Activated CD4-positive, alpha-beta T cell treated with anti-CD3 and anti-CD28 coated beads for 48 hours (primary cell): ENCODE measurements at places on chromosomes 11 and 22.

DNA sequence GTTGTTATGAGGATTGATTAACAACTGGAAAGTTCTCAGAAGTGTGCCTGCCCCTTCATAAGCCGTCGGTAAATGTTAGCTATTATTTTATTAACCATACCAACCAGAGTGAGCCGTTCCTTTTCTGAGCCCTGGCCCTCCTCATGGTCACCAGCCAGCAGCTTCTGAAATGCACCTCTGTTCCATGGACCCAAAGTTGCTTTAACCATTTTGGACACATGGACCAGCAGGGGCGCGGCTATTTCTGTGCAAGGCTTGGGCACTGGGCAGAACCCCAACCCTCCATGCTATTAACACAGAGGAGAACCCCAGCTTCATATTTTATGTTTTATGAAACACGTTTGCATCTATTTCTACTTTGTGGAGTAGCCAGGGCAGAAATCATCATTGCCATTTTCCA, 18.6 kb upstream of the SCGB1A1 start:
- DNase-seq, result no peak

GRCh38 chr22:27251563-27251962, 550.0 kb downstream of the MN1 start:
- no peak for DNase-seq

DNA sequence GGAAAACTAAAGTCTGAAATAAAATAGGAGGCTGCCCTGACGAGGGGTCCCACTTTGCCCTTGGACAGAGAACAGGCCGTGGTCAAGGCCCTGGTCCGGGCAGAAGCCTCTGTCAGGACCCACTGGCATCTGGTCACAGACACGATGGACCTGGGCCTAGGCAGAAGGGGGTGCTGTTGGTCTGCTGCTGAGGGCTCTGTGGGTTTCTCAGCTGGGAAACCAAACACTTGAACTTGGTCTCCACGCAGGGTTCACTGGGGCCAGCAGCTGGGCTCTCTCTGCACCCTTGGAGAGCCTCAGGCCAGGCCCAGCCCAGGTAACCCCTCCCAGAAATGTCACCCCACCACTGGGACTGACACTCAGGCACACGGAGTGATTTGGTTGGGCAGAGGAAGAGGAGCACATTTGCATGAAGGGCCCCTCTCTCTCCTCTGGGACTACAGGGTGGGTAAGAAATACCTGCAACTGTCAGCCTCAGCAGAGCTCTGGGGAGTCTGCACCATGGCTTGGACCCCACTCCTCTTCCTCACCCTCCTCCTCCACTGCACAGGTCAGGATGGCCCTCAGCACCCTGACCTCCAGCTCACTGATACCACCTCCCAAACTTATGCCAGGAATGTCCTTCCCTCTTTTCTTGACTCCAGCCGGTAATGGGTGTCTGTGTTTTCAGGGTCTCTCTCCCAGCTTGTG, 48.1 kb upstream of the TOP3B start:
- no peak for DNase-seq

DNA sequence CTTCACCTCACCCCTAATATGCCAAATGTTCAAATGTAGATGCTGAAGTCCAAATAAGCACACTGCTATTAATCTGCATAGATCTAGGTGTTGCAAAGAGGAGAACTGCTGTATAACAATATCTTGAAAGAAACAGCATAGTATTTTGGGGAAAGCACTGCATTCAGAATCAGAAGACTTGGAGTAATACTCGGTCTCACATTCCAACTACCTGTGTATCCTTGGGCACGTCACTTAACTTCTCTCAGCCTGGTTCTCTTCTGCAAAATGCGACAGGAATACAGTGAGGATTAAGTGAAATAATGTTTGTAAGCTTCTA, 332 bp upstream of the HMGXB4 start:
- DNase-seq, result no peak

- DNase-seq, result no peak
Measured at GRCh38 chr11:131979364-131979763, 608.9 kb downstream of the NTM start.

- DNase-seq, result peak; percentile 16
Measured at GRCh38 chr11:133064152-133064877, 468.0 kb downstream of the OPCML start.

- DNase-seq, result no peak
Measured at GRCh38 chr22:39364714-39365491, 15.1 kb downstream of the SYNGR1 start.

- DNase-seq, result no peak
Measured at GRCh38 chr11:2835296-2835695, 50.3 kb downstream of the CDKN1C start.

- no peak for DNase-seq
Measured at GRCh38 chr11:2577991-2578928, 121.5 kb downstream of the KCNQ1OT1 start.

GRCh38 chr11:120590472-120590871, 78.9 kb downstream of the GRIK4 start:
- no peak for DNase-seq

GRCh38 chr22:23397008-23397612, 183.0 kb downstream of the IGLL1 start:
- no peak for DNase-seq

- DNase-seq, result no peak
Measured at GRCh38 chr22:35634015-35634414, 14.2 kb upstream of the APOL6 start.

GRCh38 chr11:69159150-69159852, 3.6 kb downstream of the SMIM38 start:
- DNase-seq, result no peak

DNA sequence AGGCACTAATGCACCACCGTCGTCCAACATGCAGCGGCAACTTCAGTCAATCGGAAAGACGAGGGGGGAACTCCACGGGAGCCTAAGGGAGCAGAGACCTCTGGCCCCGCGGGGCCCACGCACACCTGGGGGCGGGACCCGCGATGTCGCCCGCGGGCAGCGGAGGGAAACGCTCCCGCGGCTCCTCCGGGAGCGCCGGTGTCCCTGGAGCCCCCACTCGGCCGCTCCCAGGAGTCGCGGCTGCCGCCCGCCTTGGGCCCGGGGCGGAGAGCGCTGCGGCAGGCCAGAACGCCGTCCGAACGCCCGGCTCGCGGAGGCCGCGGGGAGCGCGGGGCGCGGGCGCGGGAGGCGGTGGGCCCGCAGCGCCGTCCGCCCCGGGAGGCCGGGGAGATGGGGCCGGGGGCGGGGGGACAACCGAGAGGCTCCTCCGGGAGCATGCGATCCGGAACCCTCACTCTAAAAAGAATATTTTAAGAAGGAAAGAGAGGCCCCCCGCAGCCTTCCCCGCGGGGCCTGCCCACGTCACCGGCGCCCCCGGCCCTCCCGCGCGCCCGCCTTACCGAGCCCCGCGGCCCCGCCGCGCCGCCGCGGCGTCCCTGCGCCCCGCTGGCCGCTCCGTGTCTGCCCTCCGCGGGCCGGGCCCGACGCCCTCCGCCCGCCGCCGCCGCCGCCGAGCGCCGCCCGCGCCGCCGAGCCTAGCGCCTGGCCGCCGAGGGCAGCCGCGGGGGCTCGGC, 86.6 kb upstream of the ARHGAP32 start:
- peak; percentile 13 for DNase-seq

DNA sequence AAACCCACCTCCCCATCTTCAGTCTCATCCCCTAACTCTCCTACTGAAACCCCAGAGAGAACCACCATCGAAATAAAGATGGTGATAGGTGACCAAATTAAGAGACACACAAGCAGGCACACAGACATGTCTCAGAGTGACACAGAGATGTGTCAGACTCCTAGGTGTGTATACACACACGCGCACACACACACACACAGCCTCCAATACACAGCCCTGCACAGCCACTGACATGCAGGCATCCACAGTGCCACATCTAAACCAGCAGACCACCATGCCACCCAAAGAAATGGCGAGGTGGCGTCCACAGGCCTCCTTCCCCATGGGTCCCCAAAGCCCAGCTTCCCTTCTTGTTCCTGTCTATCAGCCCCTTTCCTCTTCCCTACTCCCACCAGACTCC, 27.4 kb downstream of the NRXN2 start:
- no peak for DNase-seq

GRCh38 chr11:112889446-112889845, 71.8 kb upstream of the NCAM1 start:
- DNase-seq, result no peak

DNA sequence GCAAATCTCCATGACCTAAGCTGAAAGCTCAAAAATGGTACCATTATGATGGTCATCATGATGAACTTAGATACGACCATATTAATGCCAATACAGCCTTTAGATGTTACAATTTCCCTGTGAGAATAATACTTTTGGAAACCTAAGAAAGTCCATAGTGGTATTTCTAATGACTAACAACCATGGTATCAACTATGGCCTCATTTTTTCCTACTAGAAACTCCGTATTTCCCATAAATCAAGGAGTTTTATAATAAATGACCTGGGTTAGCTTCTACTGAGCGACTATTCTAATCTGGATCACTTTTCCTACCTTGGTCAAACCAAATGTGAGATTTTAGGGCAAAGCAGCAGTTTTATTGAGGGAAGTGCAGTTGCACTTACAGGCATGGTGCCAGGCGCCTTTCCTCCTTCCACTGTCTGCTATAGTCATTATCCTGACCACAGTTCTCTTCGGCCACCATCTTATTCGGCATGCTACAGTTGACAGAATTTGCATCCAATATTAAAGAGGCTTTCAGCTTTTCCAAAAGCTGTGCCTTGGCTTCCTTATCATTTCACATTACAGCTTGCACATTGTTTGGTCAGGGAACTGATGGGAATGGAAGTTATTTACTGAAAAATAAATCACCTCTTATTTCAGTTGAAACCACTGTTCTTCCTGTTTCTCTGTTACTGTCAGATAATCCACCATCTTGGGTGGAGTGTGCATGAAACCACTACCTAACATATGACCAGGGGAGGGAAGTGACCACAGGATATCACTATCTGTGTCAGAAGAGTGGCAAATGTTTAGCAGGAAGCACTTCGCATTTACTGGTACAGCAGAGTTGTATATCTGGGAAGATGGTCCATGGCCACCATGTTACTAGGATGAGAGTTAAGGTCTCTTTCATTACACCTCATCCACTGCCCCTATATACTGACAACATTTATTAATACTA, 74.5 kb upstream of the PICALM start:
- DNase-seq, result no peak

DNA sequence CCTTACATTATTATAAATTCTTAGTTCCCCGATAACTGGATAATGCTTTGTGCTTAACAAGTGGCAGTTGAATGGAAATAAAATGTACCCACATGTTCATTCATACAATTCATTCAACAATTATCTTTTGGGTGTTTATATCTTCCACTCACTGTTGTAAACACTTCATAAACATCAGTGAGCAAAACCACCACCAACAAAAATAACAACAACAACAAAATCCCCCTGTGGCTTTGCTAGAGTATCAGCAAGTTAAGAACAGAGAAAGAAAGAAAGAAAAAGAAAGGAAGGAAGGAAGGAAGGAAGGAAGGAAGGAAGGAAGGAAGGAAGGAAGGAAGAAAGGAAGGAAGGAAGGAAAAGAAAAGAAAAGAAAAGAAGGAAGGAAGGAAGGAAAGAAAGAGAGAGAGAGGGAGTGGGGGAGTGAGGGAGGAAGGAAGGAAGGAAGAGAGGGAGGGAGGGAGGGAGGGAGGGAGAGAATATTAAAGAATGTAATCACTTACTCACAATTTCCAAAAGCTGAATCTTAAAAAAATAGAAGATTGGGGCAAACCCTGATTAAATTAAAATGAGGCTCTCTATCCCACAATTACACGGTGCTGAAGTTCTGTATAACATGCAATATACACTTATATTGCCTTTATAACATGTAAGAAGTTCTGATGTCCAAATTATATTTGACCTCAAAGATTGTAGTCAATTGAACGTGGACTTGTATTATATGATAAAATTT, 2238.8 kb downstream of the LRRC4C start:
- no peak for DNase-seq

DNA sequence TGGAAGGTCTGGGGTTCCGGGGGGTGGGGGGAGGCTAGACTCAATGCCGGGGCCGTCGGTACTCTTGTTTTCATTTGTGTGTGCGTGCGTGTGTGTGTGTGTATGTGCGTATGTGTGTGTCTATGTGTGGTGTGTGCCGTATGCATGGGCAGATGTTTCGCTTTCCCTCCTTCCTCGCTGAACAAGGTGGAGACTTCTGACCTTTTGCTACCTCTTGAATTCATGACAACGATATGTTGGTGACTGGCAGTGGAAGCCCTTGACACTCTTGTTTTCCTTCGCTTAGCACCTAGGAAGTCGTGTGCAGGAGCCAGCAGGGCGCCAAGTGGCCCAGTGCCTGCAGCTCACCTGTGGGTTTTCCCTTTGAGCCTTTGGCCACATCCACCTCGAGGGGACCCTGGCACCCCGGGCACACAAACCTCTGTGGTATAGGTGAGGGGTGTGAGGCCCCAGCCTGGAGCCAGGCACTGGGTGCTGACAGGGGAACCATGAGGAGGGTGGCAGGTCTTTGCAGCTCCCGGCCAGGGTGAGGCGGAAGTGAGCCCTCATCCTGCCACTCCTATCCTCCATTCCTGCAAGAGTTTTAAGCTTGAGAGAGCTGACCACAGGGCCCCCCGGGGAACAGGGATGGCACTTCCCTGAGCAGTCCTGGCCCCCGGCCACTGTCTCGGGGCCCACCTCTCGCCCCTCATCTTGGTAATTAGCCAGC, 19.3 kb upstream of the TMEM191C start:
- peak; percentile 14 for DNase-seq

- no peak for DNase-seq
Measured at GRCh38 chr11:96763244-96763643, 373.4 kb downstream of the JRKL start.

DNA sequence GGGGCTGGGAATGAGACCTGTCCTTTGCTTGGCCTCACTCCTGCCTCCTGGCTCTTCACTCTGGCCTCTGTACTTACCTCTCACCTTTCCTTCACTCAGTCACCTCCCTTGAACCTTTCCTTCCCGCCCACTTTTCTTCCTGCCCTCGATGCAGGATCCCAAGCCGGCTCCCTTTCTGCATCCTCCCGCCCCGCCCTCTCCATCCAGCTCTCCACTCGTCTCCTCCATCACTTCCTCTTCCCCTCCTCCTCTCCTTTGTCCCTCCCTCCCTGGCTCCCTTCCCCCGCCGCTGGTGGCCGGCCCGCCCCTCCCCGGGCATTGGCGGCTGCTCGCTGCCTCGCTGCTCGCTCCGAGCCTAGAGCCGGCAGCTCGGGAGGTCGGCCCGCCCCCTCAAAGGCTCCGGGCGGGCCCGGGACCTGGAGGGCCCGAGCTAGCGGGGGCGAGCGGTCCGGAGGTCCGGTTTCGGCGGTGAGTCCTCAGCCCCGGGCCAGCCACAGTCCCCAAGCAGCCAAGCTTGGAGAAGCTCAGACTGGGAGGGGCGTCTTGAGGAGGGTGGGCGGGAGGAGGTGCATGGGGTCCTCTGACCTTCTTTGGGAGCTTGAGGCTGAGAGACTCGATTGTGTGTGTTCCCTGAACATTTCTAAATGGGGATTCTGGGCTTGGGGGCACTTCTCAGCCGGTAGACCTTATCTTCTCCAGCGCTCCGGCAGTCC, 13.8 kb downstream of the PHLDB1 start:
- DNase-seq, result peak; percentile 49

- no peak for DNase-seq
Measured at GRCh38 chr22:43890901-43891331, 897 bp downstream of the PNPLA5 start.

GRCh38 chr11:121393855-121394254, 58.3 kb upstream of the SORL1 start:
- no peak for DNase-seq
